T-helper 2 cell (primary cell): ENCODE measurements at places on chromosomes 4 and X.

DNA sequence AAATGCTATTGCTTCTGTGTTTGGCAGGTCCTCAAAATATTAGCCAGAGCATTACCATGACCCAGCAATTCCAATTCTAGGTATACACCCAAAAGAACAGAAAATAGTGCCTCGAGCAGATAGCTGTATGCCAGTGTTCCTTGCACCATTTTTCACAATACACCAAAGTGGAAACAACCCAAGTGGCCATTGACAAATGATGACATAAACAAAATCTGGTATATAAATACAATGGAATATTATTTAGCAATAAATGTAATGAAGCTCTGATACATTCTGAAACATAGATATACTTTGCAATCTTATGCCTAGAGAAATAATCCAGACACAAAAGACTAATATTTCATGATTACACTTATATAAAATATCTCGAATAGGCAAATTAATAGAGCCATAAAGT, 451.8 kb upstream of the PCDH7 start:
- DNase-seq = no peak

GRCh38 chrX:30680618-30681017, 27.4 kb downstream of the GK start:
- DNase-seq = no peak

DNA sequence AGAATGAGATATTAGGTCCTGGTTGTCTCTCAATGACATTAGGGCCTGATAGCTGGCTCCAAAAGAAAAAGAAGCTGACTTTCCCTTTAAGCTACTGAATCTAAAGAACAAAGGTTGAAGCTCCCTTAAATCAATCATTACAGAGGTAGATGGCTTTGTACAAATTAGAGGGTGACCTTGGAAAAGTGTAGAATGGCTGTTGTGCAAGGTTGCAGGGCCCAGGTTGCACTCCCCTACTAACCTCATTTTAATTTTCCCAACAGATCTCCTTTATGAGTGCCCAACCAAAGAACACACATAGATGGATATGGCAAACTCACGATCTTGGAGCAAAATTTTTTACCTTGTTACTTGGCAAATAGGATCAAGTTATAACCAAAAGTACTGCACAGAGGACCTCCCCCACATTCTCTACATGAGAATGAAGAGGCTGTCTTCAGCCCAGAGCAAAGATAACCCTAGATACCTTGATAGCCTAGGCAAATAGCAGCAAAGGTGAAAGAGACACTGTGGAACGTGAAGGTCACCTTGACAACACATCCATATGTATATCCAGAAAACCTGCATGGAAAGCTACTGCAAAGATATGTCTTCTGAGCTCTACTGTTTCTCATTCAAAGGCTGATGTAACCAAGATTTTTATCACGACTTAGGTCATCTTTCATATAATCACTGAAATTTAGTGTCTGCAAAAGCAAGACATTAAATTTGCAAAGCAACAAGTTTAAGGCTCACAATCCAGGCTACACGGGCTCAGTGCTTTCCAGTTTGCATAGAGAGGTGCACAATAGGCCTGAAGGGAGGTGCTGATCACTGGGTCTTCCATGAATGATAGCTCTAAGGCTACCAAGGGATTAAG, 23.0 kb downstream of the KLB start:
- no peak for DNase-seq

- no peak for DNase-seq
These were observed 73.0 kb upstream of the FRMPD4 start for GRCh38 chrX:12065251-12065650.

DNA sequence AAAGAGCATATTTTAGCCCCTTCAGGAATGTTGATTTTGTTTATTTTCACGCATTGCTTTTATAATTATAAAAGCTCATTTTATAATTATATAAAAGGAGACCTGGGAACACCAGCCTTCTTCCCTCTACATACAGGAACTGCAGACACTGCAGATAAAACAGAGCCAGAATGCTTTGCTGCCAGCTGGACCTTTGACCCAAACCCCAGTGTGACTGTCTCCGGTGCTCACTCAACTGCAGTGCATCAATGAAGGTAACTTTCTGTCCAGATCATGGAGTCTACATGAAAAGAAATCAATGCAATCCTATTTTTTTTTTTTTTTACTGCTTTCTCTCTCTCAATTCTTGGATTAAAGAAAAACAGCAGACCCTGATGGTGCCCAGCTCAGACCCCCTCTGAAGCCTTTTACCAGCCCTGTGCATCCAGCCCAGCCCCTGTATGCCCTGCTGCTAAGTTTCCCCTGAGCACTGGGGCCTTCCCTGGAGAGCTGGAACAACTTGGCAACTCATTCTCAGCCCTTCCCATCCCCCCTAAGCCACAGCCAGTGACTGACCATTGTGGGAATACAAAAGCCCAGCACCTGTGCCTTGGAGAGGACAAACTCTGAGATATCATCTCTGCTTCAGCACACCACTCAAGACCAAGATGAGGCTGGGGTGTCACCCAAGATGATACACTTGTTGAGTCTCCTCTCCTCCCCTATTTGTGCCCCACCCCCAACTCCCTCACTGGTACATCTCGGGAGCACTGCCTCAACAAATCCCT, 182.1 kb downstream of the EVC2 start:
- no peak for DNase-seq

DNA sequence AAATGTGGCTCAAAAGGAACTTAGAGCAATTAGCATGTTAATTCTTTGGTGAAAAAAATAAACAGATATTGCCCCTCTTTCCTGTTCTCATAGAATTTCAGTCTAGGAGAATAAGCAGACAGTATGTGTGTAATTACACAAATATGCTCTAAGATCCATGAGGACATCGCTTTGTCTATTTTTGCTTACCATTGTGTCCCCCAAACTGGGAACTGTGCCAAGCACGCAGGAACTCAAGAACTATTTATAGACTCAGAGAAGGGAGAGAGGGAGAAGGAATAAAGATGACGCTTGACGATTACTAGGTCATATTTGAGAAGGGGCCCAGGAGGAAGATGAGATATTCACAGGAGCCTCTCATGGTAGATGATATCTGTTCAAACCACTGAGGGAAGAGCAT, 692.6 kb downstream of the RAB28 start:
- no peak for DNase-seq

DNA sequence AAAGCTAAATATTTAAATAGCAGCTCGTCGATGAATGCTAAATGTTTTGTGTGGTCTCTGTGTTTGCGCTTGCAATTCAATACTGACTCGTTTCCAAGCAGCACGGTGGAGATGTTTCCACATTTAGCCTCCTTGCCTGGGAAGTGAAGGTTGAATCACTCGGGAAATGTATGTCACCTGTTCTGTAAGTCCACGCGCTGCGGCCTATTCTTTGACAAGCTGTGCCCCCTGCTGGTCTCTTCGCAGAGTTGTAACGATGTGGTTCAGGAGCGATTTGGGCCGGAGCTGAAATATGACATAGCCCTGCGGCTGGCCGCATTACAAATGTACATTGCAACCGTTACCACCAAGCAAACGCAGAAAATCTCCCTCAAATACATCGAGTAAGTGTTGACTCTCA, 89.6 kb upstream of the PRPS2 start:
- peak; percentile 34 for DNase-seq

GRCh38 chr4:185224597-185224996, 15.2 kb downstream of the SNX25 start:
- DNase-seq = no peak

DNA sequence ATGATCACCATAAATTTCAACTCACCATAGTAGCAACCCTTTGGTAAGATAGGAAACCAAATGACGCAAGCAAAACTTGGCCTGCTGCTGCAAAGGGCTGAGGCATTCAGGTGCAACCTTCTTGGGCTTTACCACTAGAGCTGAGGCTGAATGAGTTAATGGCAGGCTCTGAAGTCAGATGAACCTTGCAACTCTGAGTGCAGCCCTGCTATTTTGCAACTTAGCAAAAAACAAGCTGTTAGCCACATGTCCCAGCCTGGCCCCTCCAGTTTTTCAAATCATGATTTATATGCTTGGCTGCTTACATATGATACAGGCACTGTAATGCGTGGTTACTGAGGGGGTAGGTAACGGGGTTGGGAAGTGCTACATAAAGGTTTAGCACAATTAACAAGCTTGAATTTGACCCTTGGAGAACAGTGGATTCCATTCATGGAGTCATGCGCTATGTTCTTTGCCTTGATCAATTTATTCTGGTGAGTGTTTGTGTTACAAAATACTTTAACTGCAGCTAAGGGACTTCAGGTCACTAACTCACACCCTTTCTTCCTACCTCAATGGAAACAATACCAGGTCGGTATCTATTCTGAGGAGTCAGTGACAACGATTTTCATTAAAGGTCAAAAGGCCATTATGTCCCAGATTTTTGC, 80.5 kb upstream of the PPARGC1A start:
- DNase-seq = peak; percentile 3

GRCh38 chr4:27181693-27182092, 321.1 kb downstream of the STIM2 start:
- DNase-seq = no peak

- no peak for DNase-seq
These were observed 116.8 kb upstream of the UGT8 start for GRCh38 chr4:114481856-114482255.

DNA sequence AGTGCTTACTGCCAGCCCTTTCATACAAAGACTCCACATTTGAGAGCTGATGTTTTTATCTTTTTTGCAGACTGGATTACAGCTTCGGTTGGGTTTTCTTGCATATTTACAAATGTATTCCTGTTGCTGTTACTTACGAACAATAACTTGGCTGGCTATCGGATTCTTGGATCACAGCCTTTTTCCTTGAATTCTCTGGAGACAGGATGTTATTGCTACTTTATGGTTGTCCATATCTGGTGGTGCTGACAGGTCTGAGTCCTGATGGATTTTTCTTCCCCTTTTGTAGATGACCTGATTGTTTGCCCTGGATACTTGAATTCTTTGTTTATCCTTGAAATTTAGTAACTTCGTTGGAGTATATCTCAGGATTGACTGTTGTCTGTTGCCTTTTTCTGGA, 77.7 kb downstream of the PDK3 start:
- no peak for DNase-seq

- DNase-seq = peak; percentile 57
These were observed 39.4 kb upstream of the NDP start for GRCh38 chrX:44012484-44013096.

- DNase-seq = no peak
These were observed 13.4 kb upstream of the RNF175 start for GRCh38 chr4:153773236-153773690.

DNA sequence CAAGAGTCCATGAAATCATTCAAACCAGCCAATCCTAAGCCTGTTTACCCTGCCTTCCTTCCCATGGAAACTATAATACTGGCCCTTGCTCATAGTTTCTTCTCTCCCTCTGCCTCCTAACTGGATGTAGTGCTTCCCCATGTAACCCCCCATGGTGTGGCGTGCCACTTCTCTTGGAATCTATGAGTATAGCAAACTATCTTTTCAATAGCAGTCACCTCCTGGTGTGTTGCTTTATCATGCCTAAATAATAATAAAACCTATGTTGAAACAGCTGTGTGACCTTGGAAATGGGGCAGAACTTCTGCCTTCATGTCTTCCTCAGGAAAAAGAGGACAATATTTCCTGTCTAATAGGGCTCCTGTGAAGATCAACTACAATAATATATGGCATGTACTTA, 234.8 kb upstream of the EDNRA start:
- no peak for DNase-seq

DNA sequence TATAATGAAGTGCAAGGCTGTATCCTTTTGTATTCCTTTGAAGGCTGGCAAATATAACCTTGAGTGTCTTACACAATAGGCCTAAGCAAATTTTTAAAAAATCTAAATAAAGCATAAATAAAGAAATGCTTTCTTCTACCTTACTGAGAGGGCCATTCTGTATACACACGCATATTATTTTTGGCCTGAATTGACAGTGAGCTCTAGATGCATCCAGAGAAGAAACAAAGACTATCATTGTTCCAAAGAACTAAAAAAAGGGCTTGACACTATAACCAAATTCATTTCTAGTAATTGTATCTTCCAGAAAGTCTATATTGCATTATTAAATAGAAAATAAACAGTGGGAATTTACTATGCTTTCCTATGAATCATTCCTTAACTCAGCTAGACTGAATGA, 100.2 kb downstream of the MAGEB17 start:
- no peak for DNase-seq

DNA sequence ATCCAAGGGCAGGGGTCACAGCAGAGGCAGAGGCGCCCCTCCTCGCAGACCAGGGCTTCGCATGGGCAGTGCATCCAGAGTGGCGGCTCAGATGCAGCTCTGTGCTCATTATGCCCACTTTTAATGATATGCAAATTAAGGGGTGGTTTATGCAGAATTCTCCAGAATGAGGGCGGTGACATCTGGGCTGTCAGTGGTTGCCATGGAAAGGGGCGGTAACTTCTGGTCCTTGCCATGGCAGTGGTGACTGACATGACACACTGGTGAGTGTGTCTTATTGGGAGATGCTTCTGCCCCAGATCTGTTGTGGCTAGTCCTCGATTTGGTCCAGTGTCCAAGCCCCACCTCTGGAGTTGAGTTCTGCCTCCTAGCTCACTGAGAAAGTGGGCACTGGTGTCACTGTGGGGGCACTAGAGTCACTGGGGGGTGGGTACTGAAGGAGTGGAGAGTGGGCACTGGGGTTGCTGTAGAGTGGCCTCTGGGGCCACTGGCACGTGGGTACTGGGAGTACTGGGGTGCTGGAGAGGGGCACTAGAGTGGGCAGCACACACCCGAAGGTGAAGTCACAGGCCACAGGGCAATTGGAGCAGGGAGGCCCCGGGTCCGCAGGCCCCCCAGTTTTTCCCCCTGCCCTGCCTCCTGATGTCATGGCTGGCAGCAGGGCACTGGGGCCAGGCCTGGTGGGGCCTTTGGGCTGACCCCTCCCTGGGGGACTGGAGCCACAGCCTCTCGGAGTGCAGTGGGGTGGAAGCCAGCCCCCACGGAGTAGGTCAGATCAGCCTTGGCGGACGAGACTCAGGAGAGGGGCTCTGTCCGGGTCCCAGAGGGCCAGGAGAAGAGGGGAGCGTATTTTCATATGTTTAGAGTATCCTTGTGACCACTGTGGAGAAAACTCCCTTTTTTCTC, 98.6 kb upstream of the NKX1-1 start:
- DNase-seq = no peak

GRCh38 chrX:45322382-45322781, 121.7 kb upstream of the DIPK2B start:
- DNase-seq = no peak

DNA sequence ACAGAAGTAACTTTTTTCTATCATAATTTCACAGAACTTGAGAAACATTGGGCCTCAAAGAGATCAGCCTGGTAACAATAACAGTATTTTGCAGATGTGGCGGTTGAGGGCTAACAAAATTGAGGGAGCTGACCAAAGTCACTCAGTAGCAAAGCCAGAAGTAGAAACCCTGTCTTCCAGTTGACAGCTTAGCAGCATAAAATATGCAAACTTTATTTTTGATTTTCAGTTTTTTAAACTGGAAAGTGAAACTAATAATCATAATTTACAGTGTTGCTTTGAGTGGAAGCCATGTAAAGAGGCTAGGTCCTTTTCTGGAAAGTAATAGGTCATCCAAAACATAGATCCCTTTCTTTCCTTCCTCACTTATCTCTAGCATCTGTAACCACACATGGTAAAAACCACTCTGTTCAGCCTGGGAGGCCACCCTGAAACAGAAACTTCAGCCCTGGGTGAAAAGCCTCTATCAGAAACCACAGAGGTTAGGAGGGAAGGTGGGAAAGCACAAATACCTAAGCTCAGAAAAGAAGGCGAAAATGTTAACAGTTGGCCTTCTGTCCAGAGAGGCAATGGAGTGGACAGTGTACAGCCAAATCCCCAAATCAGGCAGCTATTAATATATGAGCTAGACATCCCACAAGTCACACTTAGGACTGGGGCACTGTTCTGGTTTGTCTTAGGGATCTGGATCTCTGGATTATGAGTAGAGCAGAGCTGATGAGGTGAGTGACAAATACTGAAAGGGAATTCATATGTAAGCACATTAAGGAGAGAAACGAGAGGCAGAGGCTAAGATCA, 61.1 kb upstream of the ARSJ start:
- no peak for DNase-seq

- DNase-seq = no peak
These were observed 114.4 kb downstream of the PSAPL1 start for GRCh38 chr4:7320206-7320797.
